ENCODE measurements at places on chromosomes 1 and 21. TPM values are rescaled to one million over a fixed set of nuclear protein-coding genes. Genes with fewer than 3 reads are reported as not detected.

GRCh38 chr1:191575180-191575579 is 583.1 kb upstream of the RGS18 start:
- H3K27me3 ChIP-seq, result no peaks in the 10 kb centered on the region
- no peaks in the 10 kb centered on the region for H3K36me3 ChIP-seq
- DNase-seq, result no peak
- no peaks in the 10 kb centered on the region for H3K4me1 ChIP-seq
- no peak overlapping the region for H3K27ac ChIP-seq

GRCh38 chr1:7869136-7869920 is 16.5 kb upstream of the UTS2 start:
- DNase-seq, result no peak
- H3K4me1 ChIP-seq, result no peaks in the 10 kb centered on the region
- H3K4me3 ChIP-seq, result no peak overlapping the region
- H3K36me3 ChIP-seq, result no peaks in the 10 kb centered on the region
- H3K27me3 ChIP-seq, result no peaks in the 10 kb centered on the region
- no peak overlapping the region for H3K27ac ChIP-seq

- H3K27ac ChIP-seq, result peak overlapping the region; percentile 49
- no peaks in the 10 kb centered on the region for H3K27me3 ChIP-seq
- H3K4me1 ChIP-seq, result peaks cover 47% of the 10 kb centered on the region
- DNase-seq, result peak; percentile 64
These were observed 27.1 kb upstream of the CNIH3 start for GRCh38 chr1:224589006-224589405.

DNA sequence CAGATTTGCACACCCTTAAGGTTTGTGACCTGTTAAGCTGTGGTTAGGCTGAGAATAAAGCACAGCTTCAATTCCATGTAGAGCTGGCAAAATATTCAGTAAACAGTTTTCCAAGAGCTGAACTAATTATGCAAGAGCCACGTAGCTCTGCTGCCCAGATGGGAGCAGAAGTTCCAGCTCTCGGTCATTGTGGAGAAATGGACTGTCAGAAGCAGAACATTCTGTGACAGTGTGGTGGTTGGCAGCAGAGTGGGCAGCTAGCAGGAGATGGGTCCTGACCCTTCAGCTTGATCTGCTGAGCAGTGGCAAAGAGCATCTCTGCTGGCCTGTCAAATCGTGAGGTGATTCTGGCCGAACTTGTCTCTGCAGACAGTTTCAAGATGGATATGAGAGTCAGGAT is 23.2 kb downstream of the RHOU start:
- H3K36me3 ChIP-seq, result no peaks in the 10 kb centered on the region
- no peak overlapping the region for H3K27ac ChIP-seq
- H3K4me3 ChIP-seq, result no peak overlapping the region
- peaks cover 4% of the 10 kb centered on the region for H3K4me1 ChIP-seq
- DNase-seq, result no peak

DNA sequence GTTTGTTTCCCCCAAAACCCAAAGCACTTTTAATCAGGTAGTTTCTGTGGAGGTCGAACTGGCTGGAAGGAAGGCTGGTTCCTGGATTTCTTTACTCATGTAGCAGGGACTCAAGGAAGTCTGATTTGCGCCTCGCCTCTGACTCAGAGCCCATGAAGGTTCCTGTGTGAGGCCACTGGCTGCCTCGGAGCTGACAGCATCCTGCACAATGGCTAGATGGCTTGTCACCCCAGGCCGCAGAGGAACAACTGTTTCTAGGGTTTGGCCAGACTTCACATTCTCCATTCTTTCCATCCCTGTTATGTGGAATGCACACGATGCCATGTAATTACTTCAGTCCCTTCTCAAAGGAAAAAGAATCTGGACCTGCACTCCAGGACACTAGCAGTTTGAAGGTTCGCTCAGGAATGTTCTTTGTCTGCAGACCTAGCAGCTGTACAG is 39.1 kb upstream of the PRSS38 start:
- H3K4me3 ChIP-seq, result no peak overlapping the region
- peaks cover 31% of the 10 kb centered on the region for H3K36me3 ChIP-seq
- peaks cover 54% of the 10 kb centered on the region for H3K4me1 ChIP-seq
- no peaks in the 10 kb centered on the region for H3K27me3 ChIP-seq

GRCh38 chr1:6913086-6913485 is 127.8 kb downstream of the CAMTA1 start:
- H3K4me1 ChIP-seq, result no peaks in the 10 kb centered on the region
- H3K36me3 ChIP-seq, result no peaks in the 10 kb centered on the region
- no peak for DNase-seq

Gene C1orf185
- total RNA-seq, result not detected

Gene THRAP3
- 66.1 TPM for total RNA-seq

Gene S100A10
- total RNA-seq, result 90.2 TPM

Gene CYP4A22
- total RNA-seq, result not detected

Gene NUDT17
- total RNA-seq, result 4.2 TPM
